Activated T-cell treated with anti-CD3 and anti-CD28 coated beads for 4 hours (primary cell): ENCODE measurements at places on chromosomes 3 and 15.
A peak's percentile ranks its signal among the peaks of the same experiment; 100 is the strongest.

GRCh38 chr3:3340526-3340925, 161.0 kb upstream of the CRBN start:
- DNase-seq: no peak

- no peak for DNase-seq
Measured at GRCh38 chr15:99731336-99732123, 1.7 kb downstream of the LYSMD4 start.

- peak; percentile 59 for DNase-seq
Measured at GRCh38 chr3:38651153-38651789, 1.8 kb upstream of the SCN5A start.

- DNase-seq: no peak
Measured at GRCh38 chr3:124927574-124928045, 6.9 kb downstream of the MUC13 start.

DNA sequence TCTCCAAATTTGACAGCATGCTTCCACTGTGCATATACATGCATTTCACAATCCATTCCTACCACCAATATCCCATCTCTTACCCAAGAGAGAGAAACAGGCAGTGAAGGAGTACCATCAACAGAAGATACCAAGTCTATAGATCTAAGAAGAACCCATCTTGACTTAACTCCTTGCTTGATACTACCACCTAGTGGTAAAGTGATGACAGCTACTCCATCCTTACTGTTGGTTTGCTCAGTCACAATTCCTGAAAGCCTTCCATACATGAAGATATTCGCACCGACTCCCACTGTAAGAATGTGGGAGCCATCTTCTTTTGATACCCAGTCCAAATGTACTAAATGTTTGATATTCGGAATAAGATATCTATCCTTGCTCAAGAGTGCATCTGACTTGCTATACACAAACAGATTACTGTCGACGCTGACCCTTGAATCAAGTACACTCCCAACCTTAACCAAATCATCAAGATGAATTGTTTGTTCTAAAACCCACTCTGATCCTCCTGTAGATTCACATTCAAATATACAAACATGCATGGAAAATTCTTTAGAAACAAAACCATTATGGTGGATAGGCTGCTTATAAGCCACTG, 123.1 kb downstream of the DMXL2 start:
- DNase-seq: no peak
